Placental epithelial cell (primary cell): ENCODE measurements at places on chromosomes 13 and 19. TPM values are rescaled to one million over a fixed set of nuclear protein-coding genes. Genes with fewer than 3 reads are reported as not detected.

TYROBP gene
- not detected in 2 replicates for total RNA-seq

IRGC gene
- total RNA-seq: not detected in 2 replicates

WDR87 gene
- under 0.01 TPM in 2 replicates for total RNA-seq

ELSPBP1 gene
- total RNA-seq: not detected in 2 replicates

NCAN gene
- under 0.01 TPM in 1 of 2 replicates, not detected in the other for total RNA-seq

FLT1 gene
- total RNA-seq: under 0.01 and 0.11 TPM in 2 replicates

RFPL4A gene
- total RNA-seq: not detected in 2 replicates

MEIOSIN gene
- total RNA-seq: not detected in 2 replicates

OVOL3 gene
- not detected in 2 replicates for total RNA-seq

ICAM1 gene
- 0.87 and 1.2 TPM in 2 replicates for total RNA-seq

CPAMD8 gene
- 2.3 and 6.3 TPM in 2 replicates for total RNA-seq

RB1 gene
- total RNA-seq: 9.0 and 16.8 TPM in 2 replicates

VSIG10L gene
- 1.4 and 2.4 TPM in 2 replicates for total RNA-seq

PPP6R1 gene
- 32.2 and 54.1 TPM in 2 replicates for total RNA-seq

PROZ gene
- not detected in 2 replicates for total RNA-seq

KLK14 gene
- total RNA-seq: not detected in 2 replicates

UHRF1 gene
- 25.9 and 26.8 TPM in 2 replicates for total RNA-seq

C19orf85 gene
- total RNA-seq: not detected in 2 replicates

ZNF611 gene
- 15.2 and 16.1 TPM in 2 replicates for total RNA-seq

TMEM91 gene
- 3.4 and 12.2 TPM in 2 replicates for total RNA-seq

ZNF578 gene
- total RNA-seq: 3.4 and 6.3 TPM in 2 replicates

GAPDHS gene
- not detected in 2 replicates for total RNA-seq

TMC4 gene
- 0.11 and 5.5 TPM in 2 replicates for total RNA-seq

EFNA2 gene
- 0.39 TPM in 1 of 2 replicates, not detected in the other for total RNA-seq

ZNF730 gene
- total RNA-seq: 2.9 and 5.1 TPM in 2 replicates

LILRB1 gene
- total RNA-seq: not detected in 2 replicates

CLEC17A gene
- total RNA-seq: not detected in 2 replicates

TMPRSS9 gene
- not detected in 2 replicates for total RNA-seq

NLRP12 gene
- total RNA-seq: under 0.01 TPM in 1 of 2 replicates, not detected in the other

DKKL1 gene
- total RNA-seq: 0.39 TPM in 1 of 2 replicates, not detected in the other

MATK gene
- not detected in 2 replicates for total RNA-seq

SH2D3A gene
- 50.3 and 105 TPM in 2 replicates for total RNA-seq

ZNF560 gene
- total RNA-seq: 0.33 and 0.39 TPM in 2 replicates

BST2 gene
- total RNA-seq: 0.39 TPM in 1 of 2 replicates, not detected in the other

USPL1 gene
- 20.4 and 28.1 TPM in 2 replicates for total RNA-seq

TIMM44 gene
- total RNA-seq: 31.4 and 32.9 TPM in 2 replicates

ZNF225 gene
- total RNA-seq: 4.4 and 8.6 TPM in 2 replicates

MISP gene
- 11.0 and 58.5 TPM in 2 replicates for total RNA-seq

TNNI3 gene
- total RNA-seq: 0.43 TPM in 1 of 2 replicates, not detected in the other

GPX4 gene
- 203 and 236 TPM in 2 replicates for total RNA-seq

ACTN4 gene
- 222 and 933 TPM in 2 replicates for total RNA-seq

CCL25 gene
- total RNA-seq: not detected in 2 replicates

ZNF497 gene
- total RNA-seq: 3.3 and 3.9 TPM in 2 replicates

ZNF473 gene
- total RNA-seq: 8.1 and 11.8 TPM in 2 replicates

C1QTNF9B gene
- not detected in 2 replicates for total RNA-seq

LSM4 gene
- total RNA-seq: 152 and 205 TPM in 2 replicates

NANOS3 gene
- 1.3 TPM in 1 of 2 replicates, not detected in the other for total RNA-seq

LILRA2 gene
- not detected in 2 replicates for total RNA-seq

CNFN gene
- 8.2 TPM in 1 of 2 replicates, not detected in the other for total RNA-seq

RFPL4AL1 gene
- not detected in 2 replicates for total RNA-seq

CASP14 gene
- total RNA-seq: not detected in 2 replicates

METTL21C gene
- total RNA-seq: 0.39 TPM in 1 of 2 replicates, not detected in the other

LRRC63 gene
- under 0.01 TPM in 1 of 2 replicates, not detected in the other for total RNA-seq

KLK2 gene
- not detected in 2 replicates for total RNA-seq
